ENCODE measurements at places on chromosomes 1 and 21.

- no peak for DNase-seq
These were observed 111.1 kb downstream of the BRINP2 start for GRCh38 chr1:177281901-177282300.

- peak; percentile 39 for DNase-seq
These were observed 10.3 kb downstream of the ALX3 start for GRCh38 chr1:110060034-110060661.

DNA sequence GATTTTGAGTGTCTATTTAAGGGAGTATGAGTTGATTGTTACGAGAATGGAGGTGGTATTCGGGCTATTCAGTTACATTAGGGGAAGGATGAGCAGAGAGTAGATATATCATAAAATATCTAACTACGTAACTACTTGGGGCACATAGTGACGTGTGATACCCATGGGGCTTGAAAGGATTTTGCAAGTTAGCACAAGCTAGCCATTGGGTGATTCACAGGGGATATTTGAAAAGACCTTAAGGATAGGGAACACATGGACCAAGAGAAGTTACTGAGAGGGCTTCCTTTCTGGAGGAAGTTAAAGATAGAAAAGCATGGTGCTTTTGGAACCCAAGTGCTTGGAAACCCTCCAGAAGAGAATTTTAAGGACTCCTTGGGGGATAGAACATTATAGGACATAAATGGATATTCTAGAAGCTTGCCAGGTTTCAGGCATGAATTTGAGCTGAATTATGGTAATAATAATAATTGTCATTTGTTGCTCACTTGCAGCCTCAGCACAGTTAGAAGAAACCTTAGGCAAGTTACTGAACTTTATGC lies 5.4 kb downstream of the DISP1 start:
- DNase-seq = no peak

GRCh38 chr1:156625436-156626078 lies 6.3 kb downstream of the HAPLN2 start:
- peak; percentile 45 for DNase-seq

DNA sequence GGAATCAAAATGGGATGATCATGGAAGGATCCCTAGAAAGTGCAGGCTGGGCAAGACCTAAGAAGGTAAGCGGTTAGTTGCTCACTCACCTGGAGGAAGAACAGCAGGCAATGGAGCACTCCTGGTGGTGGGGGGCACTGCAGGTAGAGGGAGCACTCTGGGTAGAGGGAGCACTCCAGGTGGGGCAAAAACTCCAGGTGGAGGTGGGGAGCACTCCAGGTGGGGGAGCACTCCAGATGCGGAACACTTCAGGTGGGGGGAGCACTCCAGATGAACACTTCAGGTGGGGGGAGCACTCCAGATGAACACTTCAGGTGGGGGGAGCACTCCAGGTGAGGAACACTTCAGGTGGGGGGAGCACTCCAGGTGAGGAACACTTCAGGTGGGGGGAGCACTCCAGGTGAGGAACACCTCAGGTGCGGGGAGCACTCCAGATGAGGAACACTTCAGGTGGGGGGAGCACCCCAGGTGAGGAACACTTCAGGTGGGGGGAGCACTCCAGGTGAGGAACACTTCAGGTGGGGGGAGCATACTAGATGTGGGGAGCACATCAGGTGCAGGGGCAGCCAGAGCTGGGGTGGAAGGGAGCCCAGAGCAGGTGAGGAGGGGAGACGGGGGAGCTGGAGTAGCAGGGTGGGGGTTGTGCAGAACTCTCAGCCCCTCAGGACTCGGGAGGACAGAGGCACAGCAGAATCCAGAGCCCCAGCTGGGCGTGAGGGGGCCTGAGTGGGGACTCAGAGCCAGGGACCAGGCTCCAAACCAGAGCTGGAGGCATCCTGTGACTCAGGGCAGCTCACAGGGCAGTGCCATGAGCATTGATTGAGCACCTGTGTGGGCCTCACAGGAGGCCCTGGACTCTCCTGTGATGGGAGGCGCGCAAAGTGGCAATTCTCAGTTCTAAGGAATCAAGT lies 37.7 kb upstream of the COL6A1 start:
- DNase-seq = no peak

DNA sequence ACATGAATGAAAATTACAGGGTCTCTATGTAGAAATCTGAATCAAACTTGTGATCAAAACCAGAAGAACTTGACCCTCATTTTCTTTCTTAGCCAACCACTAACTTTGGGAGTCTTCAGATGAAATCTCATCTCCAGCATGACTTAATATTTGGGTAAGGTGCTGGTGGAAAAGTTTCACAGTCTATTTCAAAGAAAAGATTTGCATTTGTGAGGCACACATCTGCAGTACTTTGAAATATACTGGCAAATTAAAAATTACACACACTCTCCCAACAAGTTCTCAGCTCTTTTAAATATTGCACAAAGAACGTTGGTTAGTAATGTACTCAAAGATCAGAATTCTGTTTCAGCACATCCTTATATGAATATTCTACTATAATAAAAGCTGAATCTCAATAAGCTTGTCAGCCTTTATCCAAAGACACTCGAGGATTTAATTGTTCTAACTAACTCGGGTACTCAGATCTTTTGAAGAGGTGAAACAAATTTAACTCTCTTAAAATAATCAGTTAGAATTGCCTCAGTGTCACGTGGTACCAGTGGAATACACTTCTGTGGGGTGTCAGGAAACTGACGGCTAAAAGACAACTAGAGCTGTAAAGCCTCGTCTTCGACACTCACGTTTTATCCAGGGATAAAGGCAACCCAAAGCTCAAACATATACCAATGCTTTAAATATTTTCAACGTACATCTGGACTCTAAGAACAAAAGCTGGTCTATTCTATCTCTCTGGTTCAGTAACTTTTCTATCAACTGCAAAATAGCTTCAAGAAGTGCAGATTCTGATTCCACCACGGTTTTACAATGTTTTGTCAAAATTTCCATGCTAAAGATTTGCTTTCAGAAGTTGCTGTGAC lies 19.0 kb downstream of the SAMSN1 start:
- no peak for DNase-seq

- DNase-seq = no peak
These were observed 1.8 kb downstream of the OR10J1 start for GRCh38 chr1:159441360-159441759.

GRCh38 chr1:226977643-226978431 lies 37.7 kb downstream of the COQ8A start:
- DNase-seq = no peak

GRCh38 chr1:63321785-63322113 lies 618 bp upstream of the FOXD3 start:
- no peak for DNase-seq

- DNase-seq = no peak
These were observed 156.3 kb downstream of the ST6GALNAC3 start for GRCh38 chr1:76230842-76231281.

GRCh38 chr1:59878370-59878769 lies 48.2 kb downstream of the CYP2J2 start:
- no peak for DNase-seq

DNA sequence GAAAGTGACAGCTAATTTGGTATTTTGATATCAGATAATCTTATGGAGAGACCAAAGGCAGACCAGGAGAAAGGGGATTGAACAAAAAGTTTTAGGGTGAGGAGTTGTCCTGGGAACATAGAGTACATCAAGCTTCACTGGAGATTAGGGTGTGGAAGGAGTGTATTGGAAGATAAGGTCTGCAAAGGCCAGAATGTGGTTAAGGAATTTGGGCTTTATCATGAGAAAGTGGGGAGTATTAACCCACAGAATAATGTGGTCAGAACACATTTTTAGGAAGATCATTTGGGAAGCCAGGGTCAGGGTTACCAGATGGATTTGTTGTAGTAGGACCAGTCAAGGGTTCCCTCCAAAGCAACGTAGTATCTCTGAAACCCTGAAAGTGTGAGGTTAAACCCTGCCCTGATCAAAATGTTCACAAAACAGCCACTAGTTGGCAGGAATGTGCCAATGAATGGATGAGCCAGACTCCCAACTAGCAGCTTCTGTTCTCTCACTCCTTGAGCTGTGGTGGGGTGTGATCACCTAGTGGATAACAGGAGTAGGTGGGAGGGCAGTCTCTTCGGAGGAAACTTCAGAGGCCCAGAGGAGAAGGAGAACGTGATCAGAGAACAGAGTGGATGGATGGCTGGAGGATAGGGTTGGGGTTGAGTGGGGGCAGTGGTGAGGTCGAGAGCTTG lies 35.8 kb downstream of the SLC2A1 start:
- peak; percentile 32 for DNase-seq

DNA sequence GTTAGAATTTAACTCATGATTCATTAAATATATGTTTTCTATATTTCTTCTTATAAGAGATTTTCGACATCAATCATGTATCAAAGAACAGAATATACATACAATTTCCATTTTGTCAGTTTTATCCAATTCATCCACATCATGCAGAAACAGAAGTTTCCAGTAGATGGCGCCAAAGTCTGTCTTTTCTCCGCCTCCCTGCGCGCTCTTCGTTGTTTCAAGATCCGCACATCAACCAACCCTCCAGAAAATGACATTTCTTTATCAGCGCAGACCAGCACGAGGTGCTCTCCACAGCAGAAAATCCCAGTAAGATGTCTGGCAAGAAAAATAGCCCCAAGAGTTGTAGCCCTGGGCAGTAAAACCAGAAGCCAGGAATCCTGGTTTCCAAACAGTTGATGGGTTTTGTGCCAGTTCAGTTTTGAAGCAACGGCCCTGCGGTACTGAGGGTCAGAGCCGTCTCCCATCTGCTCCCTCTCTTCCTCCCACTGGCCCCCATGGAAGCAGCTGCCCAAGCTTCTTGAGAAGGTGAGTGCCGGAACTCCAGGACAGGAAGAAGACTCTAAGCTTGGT lies 38.6 kb upstream of the GPR137B start:
- peak; percentile 53 for DNase-seq

DNA sequence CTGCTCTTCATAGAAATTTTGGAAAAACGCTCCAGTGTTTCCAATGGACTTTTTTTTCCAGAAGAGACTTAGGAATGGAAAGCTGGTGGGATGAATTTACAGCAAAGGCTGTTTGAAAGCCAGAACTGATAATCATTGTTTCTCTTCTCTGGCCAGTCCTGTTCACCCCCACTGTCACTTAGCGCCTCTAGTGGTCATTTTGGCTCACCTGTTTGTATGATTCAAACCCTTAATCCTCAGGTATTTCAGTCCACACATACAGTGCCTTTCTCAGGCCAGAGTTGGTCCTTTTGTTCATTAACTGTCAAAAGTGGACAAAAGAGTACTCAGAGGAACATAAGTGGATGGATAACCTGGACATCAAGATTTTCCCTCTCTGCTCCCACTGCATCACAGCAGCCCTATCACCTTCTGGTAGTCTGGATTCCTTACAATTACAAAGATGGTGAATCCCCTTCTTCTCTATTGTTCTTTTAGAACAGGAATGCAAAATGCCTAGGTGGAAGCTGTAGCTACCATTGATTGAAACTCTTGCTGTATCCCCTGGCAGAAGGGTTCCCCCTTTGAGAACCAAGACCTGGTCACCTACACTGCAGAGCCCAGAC lies 177.6 kb upstream of the OLFM3 start:
- no peak for DNase-seq

DNA sequence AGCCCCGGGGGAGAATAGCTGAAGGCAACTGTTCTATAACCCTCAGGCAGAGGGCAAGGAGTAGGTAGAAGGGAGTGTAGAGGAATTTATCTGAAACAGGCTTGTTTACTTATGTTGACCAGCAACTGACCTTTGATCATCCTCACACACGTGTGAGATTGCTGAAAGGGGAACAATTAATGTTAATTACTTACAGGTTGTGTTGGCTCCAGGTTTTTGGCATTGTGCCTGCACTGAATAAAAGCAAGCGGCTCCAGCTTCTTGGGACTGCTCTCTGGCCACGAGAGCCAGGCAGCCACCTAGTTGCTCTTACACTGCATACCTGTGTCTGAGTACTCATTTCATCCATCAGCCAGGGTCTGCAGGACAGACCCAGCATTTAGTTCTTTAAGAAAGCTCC lies 41.3 kb upstream of the ARHGEF10L start:
- no peak for DNase-seq

GRCh38 chr1:59485171-59485570 lies 188.3 kb downstream of the FGGY start:
- no peak for DNase-seq

- DNase-seq = no peak
These were observed 353.9 kb upstream of the CAMK1G start for GRCh38 chr1:209229494-209230061.

DNA sequence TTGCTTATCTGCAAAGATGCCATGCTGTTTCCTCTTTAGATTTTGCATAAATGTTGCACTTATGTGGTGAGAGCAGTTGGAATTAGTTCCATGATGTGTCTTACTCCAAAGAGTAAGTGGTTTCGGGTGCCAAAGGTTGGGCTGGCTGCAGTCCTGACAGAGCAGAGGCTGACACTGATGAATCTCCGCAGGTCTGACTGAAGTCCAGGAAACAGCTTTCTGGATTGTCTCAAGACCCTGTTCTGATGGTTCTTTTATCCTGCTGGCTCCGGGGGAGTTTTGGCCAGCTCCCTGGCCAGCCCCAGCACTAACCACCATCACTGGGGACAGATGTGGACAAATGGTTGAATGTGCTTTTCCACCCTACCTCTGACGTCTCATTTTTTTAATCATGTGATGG lies 207.2 kb upstream of the KIAA0040 start:
- no peak for DNase-seq

DNA sequence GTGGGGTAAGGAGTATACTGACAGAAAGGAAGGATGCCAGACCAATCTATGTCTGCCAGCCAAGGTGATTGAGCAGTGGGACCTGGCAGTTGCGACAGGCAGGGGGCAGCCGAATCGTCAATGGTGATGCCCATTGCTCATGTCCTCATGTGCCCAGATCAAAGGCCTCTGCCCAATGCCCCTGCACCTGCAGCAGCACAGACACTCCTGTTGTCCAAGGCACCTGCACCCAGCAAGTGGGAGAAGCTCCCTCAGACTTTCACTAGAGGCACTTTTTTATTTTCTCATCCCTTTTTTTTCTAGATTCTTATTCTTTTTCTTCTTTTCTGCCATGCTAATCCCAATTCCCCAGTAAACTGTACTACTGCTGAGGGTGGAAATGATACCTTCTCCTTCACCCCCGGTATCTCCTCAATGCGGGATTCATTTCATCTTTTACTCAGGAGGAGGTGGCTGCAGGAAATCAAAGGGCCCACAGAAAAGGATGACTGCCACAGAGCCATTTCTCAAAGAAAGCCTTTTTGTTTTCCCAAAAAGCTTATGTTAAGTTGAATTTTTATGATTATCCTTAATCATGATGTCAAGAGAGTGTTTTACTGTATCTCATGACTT lies 332.0 kb downstream of the PAPPA2 start:
- no peak for DNase-seq

DNA sequence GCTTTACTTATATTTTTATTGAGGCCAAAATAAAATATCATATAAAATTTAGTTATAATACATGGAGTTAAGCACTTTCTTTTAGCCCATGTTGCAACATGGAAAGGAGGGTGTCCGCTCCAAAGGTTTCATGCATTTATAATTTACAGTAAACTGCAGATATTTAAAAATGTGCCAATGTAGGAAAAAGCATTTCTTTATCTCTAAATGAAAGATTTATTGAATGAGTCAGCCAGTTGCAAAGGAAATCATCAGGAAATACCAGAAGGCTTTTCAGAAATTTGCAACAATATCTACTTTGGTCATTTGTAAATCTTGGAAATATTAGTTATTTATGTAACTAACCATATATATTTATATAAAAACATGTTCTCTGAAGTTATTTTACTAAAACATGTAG lies 12.1 kb downstream of the ATP6V1G3 start:
- DNase-seq = no peak

- DNase-seq = no peak
These were observed 68.9 kb upstream of the TSPAN2 start for GRCh38 chr1:115158181-115158580.

GRCh38 chr21:38982096-38982495 lies 176.4 kb downstream of the ETS2 start:
- DNase-seq = no peak

Data from stimulated activated CD8-positive, alpha-beta memory T cell treated with anti-CD3 and anti-CD28 coated beads, Interleukin-15, amount 100 ng/mL, for 1 hour (primary cell).